ENCODE measurements at places on chromosomes 3 and 15.
A peak's percentile ranks its signal among the peaks of the same experiment; 100 is the strongest.

DNA sequence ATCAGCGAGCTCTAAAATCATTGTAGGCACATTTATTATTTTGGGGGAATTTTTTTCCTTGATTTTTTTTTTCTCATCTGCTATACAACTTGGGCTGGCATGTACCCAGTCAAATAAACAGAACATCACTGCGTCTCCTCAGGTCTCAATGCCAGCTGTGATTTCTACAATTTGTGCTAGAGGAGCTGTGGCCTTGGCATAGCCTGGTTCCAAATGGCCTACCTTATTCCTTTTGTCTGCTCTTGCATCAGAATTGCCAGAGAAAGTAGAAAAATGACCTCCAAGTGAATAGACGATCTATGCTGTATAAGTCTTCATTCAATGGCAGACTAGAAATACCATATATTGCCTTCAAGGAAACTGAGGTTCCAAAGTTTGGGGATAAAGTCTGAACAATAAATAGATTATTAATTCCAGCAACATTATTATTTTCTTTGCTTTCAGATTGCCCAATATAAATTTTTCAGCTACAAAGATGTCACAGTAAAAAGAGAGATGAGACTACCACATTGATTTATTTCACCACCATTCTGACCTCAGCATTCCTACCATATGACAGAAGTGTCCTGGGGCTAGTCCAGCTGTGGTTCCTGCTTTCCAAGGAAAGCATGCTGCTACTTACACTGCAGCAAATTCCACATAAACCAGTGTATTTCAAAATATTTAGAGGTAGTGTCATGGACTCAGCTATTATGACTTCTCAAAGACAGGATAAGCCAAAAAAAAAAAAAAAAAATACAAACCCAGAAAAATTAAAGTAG is 493.9 kb upstream of the ZNF385D start:
- DNase-seq, result no peak

GRCh38 chr3:171460725-171461524 is 720 bp upstream of the TNIK start:
- peak; percentile 84 for DNase-seq

- no peak for DNase-seq
Observed at GRCh38 chr3:62135741-62136140, 237.6 kb downstream of the FEZF2 start.

DNA sequence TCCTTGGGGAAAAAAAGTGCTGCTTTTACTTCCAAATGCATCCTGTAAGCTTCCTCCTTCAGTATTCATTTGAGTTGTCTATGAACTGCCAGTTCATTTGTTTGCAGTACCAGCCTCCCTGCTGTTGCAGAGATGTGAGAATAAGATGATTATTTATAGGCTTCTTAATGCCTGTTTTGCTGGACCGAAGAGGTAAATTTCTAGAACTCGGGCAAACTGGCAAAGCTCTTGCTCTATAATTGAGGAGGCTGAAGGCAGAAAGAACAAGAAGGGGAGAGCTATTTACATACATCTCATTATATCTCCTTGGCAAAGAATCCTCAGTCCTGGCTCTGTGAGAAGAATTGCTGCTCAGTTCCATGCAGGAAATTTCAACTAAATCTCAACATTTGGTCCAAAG is 790.4 kb downstream of the GRM7 start:
- DNase-seq, result no peak

DNA sequence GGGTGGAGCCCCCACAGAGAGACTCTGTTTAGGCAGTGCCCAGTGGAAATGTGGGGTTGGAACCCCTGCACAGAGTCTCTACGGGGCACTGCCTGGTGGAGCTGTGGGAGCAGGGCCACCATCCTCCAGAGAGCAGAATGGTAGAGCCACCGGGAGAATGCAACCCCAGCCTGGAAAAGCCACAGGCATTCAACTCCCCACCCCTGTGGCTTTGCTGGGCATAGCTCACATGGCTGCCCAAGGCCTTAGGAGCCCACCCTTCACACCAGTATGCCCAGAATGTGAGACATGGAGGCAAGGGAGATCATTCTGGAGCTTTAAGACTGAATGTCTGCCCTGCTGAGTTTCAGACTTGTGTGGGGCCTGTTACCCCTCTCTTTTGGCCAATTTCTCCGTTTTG is 19.0 kb upstream of the CHCHD6 start:
- DNase-seq, result no peak

DNA sequence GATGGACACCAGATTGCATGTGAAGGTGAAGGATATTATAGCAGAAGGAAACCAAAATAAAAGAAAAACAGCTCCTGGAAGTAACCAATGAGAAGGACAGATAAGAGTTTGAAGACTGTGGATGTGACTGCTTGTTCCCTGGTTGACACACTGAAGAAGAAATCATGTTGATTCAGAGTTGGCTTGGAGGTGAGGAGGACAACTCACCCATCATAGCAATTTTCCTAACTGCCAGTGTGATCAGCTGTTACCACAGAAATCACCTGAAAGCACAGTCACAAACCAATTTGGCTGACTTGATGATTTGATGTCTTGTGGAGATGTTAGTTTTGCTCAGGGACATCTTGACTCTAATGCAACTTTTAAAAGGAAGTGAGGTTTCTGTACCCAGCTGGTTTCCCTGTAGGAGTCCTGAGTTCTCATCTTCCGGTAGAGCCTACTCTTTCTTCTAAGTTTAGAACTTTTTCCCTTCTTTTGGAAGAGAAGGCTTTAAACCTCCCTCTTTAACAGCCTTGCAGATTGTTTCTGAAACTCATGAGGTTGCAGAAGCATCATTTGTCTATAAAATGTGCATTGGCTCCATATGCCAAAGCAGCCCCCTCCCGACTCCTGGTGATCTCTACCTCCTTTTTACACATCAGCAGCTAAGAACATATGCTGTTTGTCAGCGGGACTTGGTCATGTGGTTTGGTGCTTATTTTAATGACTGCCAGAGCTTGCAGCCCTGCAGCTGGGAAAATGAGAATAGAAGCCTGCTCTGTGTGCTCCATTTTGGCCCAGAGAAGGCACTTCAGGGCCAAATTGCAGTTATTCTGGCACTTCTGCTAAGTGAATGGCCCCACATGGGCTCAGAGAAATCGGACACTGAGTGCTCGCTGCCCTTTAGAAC is 10.3 kb downstream of the ATG7 start:
- DNase-seq, result no peak

DNA sequence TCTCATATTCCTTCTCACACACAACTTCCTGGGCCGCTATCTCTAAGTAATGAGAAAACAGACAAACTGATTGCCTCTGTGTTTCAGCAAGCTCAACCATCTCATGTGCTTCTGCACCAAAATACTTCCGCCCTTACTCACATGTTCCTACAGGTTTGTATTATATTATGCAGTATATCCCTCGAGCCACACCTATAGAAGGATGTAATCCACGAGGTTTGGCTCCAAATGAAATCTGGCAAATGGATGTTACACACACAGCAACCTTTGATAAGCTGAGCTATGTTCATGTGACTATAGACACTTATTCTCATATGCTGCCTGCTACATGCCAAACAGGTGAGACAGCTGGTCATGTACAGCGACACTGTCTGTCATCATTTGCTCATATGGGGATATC is 22.6 kb downstream of the CCRL2 start:
- no peak for DNase-seq

DNA sequence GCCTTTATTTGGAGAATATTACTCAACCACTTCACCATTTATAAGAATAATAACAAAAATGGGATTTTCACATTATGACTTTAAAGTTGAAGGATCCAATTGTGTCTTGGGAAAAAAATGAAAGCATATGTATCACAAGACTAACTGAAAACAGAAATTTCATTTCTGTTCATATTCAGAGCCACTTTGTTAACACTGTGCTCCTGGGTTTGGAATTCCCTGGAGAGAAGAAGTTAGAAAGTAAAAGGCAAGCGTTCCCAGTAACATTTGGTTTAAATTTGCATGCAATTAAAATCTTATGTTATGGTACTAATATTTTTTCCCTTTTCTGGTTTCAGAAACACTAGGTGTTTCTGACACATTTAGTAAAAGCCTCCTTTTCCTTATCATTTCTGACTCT is 230.8 kb downstream of the RBMS3 start:
- no peak for DNase-seq

DNA sequence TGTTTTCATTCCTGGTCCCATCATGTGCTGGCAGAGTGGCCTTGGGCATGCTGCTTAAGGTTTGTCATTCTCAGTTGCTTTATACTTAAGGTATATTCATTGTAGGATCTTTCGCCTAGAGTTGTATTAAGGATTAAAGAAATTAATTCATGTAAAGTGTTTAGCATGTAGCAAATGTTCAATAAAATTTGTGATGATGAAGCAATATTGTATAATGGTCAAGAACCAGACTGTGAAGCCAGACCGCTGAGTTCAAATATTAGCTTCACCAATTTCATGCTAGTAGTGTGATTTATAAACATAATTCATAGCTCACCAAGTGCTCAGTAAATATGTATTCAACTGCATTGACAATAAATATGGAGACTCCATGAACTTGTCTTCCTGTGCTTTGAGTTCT is 178.5 kb downstream of the BBX start:
- DNase-seq, result no peak

DNA sequence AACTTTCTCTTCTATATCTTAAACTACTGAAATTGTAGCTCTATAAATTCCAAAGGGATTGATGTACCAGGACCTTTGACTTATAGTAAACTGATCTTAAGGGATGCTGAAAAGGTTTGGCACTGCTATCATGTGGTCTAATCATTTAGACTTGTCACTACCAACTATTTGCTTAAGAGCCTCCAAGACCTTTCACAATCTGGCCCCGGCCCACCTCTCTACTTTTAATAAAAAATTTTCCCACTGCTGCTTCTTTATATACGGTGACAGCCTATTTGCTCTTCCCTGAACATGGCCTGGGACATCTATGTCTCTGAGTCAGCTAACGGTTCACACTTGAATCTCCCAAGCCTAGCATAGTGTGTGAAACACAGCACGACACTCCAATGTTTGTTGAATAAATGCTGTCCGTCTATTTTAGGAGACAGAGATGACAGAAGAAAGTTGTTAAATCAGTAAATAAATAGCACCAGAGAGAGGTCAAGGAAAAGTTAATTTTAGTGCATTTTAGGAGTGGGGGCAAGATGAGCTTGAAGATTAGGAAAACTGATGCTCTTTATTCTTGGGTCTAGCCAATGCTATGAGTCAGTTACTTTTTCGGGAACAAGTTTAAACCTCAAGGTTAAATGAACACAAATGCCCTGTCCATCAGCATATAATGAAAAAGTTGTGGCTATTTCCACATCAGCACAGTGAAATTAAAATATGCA is 212.9 kb downstream of the TIGIT start:
- no peak for DNase-seq

DNA sequence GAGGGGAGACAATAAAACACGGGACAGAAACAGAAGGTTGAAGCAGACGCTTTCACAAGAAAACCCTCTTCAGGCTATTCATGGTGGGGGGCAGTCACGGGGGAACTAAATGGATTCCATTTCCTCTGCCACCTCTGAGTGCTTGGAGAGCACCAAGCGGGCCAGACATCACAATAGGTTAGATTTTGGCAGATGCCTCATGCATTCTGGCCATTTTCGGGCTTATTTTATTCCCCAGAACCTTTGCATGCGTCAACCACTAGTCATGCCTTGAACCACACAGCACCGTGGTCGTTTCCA is 82.2 kb downstream of the RORA start:
- no peak for DNase-seq

- DNase-seq, result no peak
Observed at GRCh38 chr3:71056327-71056726, 527.2 kb downstream of the FOXP1 start.

Measured in aorta (tissue), 5 donors.